Adipose tissue (tissue), 3 donors: ENCODE measurements at places on chromosomes 7 and 10. TPM values are rescaled to one million over a fixed set of nuclear protein-coding genes. Genes with fewer than 3 reads are reported as not detected.

Gene SLC26A3
- 0.05 TPM for polyA plus RNA-seq

Gene HYAL4
- not detected for polyA plus RNA-seq

Gene FLNC
- polyA plus RNA-seq, result 5.8 TPM

Gene CYP3A5
- polyA plus RNA-seq, result not detected

Gene WDR86
- 1.3 TPM for polyA plus RNA-seq

Gene KLF14
- 1.6 TPM for polyA plus RNA-seq
